ENCODE measurements at places on chromosomes 7 and 10.

DNA sequence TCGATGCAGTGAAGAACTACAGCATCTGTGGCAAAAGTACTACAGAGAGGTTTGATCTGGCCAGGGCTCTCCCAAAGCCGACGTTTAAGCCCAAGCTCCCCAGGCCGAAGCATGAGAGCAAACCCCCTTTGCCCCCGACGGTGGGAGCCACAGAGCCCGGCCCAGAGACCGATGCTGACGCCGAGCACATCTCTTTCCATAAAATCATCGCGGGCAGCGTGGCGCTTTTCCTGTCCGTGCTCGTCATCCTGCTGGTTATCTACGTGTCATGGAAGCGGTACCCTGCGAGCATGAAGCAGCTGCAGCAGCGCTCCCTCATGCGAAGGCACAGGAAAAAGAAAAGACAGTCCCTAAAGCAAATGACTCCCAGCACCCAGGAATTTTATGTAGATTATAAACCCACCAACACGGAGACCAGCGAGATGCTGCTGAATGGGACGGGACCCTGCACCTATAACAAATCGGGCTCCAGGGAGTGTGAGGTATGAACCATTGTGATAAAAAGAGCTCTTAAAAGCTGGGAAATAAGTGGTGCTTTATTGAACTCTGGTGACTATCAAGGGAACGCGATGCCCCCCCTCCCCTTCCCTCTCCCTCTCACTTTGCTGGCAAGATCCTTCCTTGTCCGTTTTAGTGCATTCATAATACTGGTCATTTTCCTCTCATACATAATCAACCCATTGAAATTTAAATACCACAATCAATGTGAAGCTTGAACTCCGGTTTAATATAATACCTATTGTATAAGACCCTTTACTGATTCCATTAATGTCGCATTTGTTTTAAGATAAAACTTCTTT, 2.3 kb downstream of the LRRTM3 start:
- no peak for DNase-seq

GRCh38 chr7:88344956-88345832, 38.5 kb upstream of the STEAP4 start:
- DNase-seq = no peak

DNA sequence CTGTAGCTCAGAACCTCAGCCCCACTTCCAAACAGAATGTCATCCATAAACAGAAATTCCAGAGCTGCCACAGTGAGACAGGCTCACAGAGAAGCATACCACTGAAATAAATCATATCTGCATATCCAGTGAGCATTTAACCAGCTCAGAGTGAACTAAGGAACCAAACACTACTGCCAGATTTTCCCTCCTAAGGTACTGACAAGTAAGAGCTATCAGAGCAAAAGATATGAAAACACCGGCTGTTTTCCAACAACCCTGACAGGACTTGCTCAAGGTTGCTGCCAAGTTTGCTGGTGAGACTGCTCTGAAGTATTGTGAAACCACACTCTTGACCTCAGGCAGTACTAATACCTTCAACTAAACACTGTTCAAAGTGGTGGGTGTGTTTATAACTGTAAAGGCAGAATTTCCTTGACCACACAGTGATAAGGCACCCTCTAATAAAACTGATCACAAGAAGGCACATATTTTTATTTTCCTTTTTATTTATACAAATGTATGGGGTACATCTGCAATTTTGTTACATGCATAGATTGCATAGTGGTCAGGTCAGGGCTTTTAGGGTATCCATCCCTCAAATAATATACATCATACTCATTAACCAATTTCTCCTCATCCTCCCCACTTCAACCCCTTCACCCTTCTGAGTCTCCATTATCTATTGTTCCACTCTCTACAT, 18.3 kb downstream of the SGMS1 start:
- DNase-seq = no peak

GRCh38 chr10:21230219-21230618, 295.3 kb downstream of the SKIDA1 start:
- DNase-seq = no peak

DNA sequence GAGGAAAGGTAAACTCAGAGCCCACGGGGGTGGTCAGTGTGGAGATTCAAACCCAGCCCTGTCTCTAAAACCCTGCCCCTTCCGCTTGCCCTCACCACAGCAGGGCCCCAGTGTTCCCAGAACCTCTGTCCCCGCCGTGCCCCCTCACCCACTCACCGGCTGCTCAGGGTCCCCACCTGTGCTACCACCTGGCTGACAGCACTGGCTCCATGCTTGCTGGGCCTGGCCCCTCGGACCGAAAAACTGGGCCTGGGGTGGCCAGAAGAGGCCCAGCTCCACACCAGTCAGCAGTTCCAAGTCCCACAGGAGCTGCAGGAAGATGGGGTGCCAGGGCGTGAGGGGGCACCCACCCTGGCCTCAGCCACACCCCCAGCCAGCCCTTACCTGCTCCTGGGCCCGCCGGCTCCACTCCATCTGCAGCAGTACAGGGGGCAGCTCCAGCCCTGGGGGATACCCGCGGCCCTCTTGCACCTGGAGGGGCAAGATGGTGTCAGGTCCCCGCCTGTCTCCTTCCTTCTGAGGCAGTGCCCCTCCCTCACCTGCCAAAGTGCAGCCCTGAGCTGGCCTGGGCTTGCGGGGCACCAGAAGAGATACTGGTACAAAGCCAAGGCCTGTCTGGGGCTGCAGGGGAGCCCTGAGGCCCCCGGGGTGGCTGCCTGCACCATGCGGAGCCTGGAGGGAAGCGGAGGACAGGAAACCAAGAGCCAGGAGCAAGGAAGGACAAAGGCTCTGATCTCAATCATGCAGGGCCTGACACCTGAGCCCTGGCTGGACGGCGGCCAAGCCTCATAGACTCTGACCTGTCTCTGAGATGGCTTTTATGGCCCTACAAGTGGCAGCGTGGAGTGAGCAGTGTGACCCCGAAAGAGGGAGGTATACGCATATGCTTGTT, 11.7 kb downstream of the ATP6V1F start:
- DNase-seq = no peak

DNA sequence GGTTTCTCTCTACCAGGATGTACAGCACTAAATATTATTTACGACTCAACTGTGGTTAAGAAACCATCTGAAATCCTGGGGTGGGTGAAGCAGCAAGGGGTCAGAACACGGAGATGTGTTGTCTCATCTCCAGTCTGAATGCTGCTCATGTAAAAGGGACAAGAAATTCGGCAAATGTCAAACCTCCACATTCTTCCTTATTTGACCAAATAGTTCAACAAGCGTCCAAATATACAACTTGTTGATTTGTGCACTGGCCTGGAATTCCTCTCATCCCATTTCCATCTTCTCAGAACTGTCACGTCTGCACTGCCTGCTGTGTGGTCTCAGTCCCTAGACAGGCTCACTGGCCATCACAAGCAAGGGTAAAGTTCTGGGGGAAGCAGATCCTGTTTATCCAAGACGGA, 520.0 kb downstream of the PARD3 start:
- DNase-seq = no peak

- no peak for DNase-seq
Measured at GRCh38 chr10:37488792-37489657, 363.6 kb downstream of the ANKRD30A start.

- DNase-seq = no peak
Measured at GRCh38 chr7:23654508-23654907, 25.5 kb upstream of the FAM221A start.
